Kidney (tissue), 22 donors: ENCODE measurements at places on chromosomes 7 and 10.

- DNase-seq, result peak; percentile 58
These were observed at the start of gene UPK3B for GRCh38 chr7:76509931-76510877. TSS of gene UPK3B (plus strand) at chr7:76510552. CDS start at chr7:76510653, 101 bp downstream.

DNA sequence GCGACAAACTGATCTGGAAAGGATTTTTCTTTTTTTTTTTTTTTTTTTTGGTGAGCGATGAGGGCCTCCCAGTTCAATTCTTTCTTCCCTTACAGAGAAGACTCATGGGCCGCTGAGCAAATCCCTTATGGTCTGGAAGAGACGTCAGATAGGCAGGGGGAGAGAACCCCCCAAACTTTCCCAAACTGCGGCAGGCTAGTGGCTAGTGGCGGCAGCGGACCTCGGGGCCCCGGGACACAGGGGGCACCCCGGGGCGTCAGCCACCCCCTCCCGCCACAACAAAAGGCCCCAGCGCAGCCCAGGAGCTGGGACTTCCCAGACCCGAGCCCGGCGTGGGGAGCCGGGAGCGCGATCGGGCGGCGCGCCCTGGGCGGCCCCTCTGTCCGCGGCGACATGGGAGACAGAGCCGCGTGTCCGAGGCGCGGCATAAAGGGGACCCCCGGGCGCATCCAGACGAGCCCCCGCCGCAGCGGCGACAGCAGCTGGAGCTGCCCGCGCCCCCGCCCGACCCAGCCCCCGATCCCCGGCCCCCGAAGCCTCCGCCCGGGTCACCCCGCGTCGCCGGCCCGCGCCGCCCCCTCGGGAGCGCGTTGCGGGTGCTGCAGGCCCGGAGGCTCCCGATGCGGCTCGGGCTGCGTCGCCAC lies 755 bp downstream of the FAM171A1 start:
- DNase-seq, result peak; percentile 68

- DNase-seq, result no peak
These were observed 75.3 kb upstream of the NKX6-2 start for GRCh38 chr10:132861116-132861691.

GRCh38 chr7:152664636-152665035 lies 11.3 kb downstream of the XRCC2 start:
- DNase-seq, result no peak

GRCh38 chr10:77553966-77554365 lies 83.6 kb downstream of the KCNMA1 start:
- no peak for DNase-seq

GRCh38 chr7:55569797-55570196 lies 2.5 kb downstream of the VOPP1 start:
- peak; percentile 62 for DNase-seq

DNA sequence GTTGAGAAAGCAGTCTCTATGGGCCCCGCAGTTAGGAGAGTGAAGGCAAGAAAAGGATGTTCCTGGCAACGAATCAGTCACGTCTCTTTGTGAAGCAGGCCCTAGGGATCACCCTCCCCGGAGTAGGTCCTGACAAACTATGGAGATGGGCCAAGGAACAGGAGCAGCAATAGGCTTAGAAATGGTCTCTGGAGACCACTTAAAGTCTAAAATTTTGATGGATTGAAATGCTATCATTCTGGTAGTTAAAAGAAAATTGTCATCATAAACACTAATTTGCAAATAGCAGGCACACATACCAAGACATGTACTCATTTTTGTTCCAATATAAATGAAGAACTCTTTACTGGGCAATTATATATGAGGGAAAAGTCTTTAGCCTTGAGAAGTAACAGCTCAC lies 123.5 kb downstream of the ITGB8 start:
- DNase-seq, result no peak

DNA sequence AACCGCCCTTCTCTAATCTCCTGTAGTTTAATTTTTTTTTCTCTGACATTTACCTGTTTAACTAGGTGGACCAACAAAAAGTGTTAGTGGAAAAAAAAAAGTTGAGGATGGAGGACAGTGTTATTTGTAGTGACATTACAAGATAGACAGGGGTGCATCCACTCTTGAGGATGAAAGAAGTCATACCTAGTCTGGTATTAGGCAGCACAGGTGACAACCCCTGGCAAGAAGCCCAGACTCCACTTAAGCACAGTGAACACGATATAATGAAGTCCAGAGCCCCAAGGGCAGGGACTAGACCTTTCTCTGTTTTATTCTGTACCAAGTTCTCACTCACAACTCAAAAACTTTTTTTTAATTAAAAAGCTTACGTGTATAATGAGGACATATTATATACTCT lies 268.4 kb downstream of the GPR37 start:
- no peak for DNase-seq

DNA sequence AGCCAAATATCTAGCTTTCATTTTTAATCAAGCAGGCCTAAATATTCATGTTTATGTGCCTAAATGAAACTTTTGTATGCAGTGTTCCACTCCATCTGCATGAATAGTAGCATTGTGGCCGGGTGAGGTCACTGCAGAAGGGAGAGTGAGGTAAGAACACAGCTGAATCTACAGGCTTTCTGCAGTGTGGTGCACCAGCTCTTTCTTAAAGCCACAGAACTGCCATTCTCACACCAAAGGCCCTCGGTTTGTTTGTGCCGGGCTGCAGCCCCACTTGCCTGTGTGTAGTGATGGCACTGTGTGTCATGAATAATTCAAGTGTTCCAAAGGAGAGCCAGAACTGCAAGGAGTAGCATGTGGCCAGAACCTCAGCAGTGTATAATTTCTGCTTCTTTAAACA lies 204.1 kb downstream of the TRIL start:
- peak; percentile 44 for DNase-seq

DNA sequence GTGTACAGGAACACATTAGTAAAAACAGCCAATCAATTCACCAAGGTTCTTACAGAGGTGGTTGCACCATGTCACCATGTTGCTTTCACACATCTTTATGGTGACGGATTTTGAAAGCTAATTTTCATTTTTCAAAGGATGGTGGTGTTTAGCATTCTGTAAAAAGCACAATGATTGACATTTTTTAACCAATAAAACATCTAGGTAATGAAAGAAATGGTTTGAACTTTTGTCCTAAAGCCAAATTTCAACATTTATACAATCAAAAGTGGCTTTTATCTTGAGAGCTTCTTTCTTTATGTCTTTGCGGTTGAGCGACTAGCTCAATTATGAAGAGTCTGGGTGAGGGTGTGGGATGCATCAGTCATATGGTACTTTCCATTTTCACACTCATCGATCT lies 94.4 kb downstream of the MALRD1 start:
- no peak for DNase-seq

DNA sequence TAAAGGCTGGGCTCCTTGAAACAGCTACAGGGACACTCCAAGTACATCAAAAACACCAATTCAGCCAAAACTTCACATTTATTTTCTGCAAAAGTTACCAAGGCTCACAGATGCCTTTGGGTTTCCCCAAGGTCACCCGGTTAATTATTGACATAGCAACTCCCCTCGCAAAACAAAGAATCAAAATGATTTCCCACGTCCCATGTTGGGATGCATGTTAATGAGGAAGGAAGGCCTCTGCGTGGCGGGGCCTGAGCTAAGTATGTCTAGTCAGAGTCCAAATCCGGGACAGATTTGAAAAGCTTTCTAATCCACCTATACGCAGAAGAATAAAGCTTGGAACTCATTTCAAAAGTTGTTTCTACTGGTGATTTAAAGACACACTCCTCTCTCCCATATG lies 535 bp upstream of the TMEM72 start:
- peak; percentile 53 for DNase-seq

DNA sequence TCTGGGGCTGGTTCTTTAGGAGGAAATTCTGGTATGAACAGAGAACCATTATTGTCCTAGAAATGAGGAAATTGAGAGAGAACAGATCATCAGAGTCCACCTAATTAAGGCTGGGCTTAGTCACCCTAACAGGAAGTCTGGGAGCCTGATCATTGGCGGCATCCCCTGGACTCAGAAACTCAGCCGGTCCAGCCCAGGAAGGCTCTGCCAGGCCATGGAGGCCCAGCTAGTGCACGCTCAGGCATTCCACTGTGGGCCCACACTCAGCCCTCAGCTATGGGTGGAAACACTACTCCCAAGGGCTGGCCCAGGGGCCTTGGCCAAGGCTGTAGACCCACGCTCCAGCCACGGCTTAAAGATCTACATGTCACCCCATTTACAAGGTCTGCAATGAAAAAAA lies 109.2 kb downstream of the PTPN20 start:
- no peak for DNase-seq

DNA sequence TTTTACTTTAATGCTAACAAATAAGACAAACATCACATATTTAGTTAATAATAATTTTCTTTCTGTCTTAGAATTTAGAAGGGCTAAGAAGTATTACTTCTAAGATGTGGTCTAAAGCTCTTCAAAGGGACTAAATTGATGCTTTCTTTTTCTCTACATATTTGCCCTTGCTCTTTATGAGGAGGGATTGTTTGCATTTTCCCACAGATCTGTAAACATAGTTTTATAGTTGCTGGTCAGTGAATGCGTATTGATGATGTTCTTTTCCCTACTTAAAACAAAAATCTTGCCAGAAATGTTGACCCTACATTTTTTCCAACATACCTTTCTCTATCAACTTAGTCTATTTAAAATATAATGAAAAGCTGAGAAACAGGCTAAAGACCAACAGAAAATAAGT lies 372.4 kb upstream of the LRGUK start:
- DNase-seq, result no peak

DNA sequence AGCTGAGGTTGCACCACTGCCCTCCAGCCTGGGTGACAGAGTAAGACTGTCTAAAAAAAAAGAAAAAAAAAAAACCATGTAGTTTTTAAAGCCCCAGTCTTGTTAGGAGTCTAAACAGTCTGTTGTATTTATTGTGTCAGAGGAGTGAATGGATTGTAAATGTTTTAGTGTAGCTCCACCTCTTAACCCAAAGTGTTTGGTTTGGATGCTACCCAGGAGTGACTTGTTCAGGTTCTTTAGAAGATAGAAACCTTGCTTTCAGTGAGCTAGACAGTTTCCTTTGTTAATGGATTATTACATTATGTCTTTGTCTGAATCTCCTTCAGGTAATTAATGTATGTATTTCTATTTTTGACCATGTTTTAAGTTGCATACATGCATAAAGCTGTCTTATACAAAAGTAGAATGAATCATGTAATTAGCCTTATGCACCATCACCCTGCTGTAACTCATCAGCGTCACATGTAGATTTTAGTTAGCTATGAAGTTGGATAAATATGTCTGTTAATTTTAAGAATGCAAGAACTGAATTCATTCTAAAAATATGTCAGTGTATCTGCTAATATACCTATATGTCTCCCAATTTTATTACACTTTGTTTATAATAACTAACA lies 97.7 kb downstream of the TAF3 start:
- peak; percentile 50 for DNase-seq

DNA sequence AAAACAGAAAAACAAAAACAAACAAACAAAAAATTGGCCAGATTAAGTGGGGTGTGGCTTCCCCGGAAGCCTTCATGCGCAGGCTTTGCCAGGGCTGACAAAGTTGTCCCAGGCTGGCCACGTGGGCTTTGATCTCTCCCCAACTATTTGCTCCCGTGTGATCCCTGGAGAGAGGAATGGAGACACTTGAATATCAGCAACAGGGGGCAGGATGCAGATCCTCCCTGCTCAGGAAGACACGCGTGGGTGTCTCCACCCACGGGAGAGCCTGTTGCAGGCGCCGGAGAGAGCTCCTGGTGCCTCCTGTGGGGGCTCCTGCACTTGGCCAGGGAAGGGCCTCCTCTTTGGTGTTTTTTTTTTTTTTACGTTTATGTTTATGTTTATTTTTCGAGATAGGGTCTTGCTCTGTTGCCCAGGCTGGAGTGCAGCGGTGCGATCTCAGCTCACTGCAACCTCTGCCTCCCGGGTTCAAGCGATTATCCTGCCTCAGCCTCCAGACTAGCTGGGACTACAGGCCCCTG lies 19.0 kb downstream of the TRIM56 start:
- no peak for DNase-seq

GRCh38 chr10:113488186-113488585 lies 64.7 kb upstream of the HABP2 start:
- DNase-seq, result no peak

- DNase-seq, result peak; percentile 44
These were observed at the start of gene MICALL2 for GRCh38 chr7:1458683-1459511. TSS of gene MICALL2 (minus strand) at chr7:1459470. CDS start at chr7:1459326, 144 bp downstream.

DNA sequence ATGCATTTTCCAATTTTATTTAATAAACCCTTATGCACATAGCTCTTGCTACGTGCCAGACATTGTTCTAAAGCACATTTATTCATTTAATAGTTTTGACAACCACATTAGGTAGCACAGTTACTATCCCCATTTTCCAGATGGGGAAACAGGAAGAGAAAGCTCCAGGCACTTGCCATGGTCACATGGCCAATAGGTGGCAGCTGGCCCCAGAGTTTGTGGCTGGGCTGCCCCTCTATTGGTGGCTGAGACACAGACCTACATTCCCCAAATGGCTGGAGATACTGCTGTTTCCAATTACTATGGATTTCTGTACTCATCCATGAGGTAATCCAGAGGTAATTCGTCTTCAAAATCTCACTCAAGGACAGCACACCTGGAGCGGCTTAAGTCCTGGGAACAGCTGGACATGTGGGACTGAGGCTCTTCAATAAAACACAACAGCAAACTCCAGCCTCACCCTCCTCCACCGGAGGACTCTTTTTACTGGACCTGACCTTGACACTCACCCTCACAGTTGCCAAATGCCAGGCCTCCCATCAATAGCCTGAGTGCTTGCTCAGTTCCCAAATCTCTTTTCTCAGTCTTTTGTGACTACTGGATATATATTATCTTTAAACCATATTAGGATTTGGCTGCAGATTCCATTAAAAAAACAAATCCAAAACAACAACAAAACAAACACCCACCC lies 106.1 kb downstream of the CLEC2L start:
- DNase-seq, result no peak

- DNase-seq, result peak; percentile 53
These were observed 18.7 kb downstream of the YKT6 start for GRCh38 chr7:44219371-44220045.

DNA sequence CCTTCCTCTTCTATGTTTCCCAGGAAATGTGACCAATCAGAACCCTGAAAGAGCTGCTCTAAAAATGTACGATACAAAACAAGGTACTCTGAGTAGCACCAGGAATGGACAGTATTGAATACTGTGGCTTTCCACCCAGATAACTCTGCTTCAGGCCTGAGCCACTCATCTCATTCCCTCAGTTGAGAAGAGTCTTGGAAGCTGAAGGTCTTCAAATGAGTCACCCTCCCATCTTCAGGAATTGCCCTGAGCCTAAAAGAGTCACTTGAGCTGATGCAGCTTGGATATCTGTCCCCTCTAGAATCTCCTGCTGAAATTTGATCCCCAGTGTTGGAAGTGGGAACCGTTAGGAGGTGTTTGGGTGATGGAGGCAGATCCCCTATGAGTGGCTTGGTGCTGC lies 210.4 kb downstream of the DGKI start:
- no peak for DNase-seq

- DNase-seq, result peak; percentile 76
These were observed 256.3 kb downstream of the OTUD1 start for GRCh38 chr10:23694921-23695824.
